Activated CD4-positive, alpha-beta T cell treated with anti-CD3 and anti-CD28 coated beads for 36 hours (primary cell): ENCODE measurements at places on chromosomes 7 and 10. TPM values are rescaled to one million over a fixed set of nuclear protein-coding genes. Genes with fewer than 3 reads are reported as not detected.
A peak's percentile ranks its signal among the peaks of the same experiment; 100 is the strongest.

Gene RELN
- total RNA-seq, result not detected

Gene GBX1
- total RNA-seq, result not detected

Gene HABP2
- total RNA-seq, result not detected

Gene MYPN
- total RNA-seq, result not detected

Gene SPAM1
- not detected for total RNA-seq

Gene UNCX
- total RNA-seq, result not detected

Gene FEZF1
- total RNA-seq, result not detected

Gene LMOD2
- not detected for total RNA-seq

Gene AGR2
- not detected for total RNA-seq

Gene TMEM236
- 0.02 TPM for total RNA-seq

Gene WASL
- total RNA-seq, result 5.5 TPM

DNA sequence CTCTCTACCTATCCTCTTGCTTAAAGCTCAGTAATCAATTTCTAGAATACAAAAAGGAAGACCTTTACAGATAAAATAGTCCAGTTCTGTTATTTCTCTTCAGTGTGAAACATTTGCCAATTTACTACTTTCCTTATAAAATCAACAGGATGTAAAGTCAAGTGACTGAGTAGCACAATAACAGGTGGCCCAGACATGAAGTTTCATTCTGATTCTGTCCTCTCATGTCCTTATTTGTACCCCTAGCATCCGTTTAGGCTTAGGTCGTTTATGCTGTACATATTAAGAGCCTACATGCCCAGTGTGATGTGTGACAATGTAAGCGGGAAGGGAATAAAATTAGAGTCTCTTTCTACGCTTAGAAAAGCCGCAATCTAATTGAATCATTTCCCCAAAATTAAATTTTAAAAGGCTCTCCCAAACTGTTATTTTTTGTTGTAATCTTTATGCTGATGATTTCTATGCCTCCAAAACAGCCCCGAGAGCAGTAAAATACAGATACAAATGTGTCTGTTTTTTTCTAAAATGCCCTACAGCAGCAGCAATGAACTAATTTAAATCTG lies 29.1 kb downstream of the EPC1 start:
- peak; percentile 24 for DNase-seq

DNA sequence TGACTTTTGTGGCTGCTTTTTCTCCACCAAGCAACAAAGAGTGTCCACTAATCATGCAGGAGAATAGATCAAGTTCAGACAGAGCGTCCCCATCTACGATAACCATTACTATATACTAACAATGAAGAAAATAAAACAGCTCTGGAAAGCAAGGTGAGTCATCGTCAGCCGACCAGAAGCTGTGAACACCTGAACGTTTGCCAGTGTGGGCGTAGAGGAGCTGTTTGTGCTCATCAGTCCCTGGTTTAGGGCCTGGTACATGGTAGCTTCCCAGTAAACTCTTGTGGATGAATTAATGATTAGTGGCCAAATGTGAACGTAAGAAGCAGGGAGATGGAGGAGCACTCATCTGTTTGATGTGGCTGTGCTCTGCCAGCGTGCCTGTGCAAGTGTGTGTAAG lies 180.7 kb downstream of the EVX1 start:
- DNase-seq, result peak; percentile 9

DNA sequence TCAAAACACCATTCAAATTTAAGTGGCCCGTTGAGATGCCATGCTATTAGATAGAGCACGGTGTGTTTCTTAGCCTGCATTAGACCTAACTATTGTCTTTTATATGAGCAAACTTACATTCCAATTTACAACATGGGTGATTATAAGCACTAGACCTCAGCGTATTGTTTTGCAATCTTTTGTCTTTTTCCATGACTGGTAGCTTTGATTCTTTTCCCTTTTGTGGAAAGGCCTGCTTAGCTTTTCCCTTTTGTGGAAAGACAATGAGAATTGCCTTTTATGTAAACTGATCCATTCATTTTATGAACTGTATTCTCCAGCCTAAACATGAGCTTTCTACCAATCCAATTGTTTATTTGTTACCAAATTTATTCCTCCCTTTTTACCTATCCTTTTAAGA lies 823.1 kb downstream of the CCSER2 start:
- DNase-seq, result no peak

GRCh38 chr10:84317174-84317573 lies 11.2 kb upstream of the CCSER2 start:
- no peak for DNase-seq

DNA sequence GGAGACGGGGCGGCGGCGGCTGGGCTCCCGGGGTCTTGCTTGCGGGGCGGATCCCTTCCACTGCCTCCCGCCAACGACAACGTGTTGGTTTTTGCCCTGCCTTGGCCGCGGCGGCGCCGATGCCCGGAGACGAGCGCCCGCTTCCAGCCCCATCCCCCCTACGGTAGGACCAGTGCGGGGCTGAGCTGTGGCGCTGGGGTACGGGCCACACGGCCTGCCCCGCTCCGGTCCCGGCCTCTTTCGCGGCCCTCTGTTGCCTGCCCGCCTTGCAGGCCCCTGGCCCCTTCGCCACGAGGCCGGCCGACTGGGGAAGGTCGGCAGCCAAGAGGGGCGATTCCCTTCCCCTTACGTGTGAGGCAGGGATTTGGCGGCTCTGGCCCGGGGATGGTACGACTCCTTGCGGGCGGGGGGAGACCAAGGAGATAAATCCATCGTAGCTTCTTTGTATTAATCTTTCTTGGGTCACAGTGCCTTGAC lies 488 bp downstream of the EIF4H start:
- DNase-seq, result peak; percentile 67

GRCh38 chr10:99815621-99816020 lies 33.2 kb downstream of the ABCC2 start:
- no peak for DNase-seq

DNA sequence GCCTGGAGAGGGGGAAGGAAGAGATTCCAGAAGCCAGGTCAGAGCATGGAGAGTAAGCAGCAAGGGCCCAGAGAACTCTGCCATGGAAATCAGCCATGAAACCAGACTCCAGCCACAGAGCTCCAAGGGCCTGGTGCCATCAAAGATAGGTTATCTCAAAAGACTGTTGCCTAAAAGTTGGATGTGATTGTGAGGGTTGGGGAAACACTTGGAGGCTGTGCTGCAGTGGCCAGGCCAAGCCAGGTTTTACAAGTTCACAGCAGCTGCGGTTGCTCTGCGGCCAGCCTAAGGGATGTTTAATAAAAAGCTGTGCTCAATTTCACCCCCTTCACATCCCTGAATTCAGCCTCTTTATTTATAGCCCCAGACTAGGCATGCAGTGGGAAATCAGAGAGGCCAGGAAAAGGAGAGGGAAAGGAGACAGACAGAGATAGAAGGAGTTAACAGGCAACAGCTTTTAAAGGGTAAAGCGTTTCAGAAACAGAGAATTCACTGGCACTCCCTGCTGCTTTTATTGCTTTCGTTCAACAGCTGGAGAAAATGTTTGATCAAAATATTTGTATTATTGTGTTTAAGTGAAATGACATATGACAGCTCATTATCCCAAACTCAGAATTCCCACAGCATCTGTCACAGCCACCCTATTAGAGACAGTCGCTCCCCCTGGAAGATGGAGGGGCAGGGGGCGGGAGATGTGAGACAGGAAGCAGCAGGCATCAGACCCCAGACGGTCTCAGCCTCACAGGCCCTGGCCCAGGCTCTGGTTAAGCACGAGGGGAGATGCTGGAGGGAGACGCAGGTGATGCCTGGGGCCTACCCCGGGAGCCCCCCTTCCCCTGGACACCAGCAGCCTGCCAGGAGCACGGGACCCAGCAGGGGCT lies 140.1 kb downstream of the GLI3 start:
- DNase-seq, result no peak

- no peak for DNase-seq
These were observed 89.7 kb downstream of the NKX6-2 start for GRCh38 chr10:132696204-132696603.

- DNase-seq, result no peak
These were observed 89.9 kb downstream of the REEP3 start for GRCh38 chr10:63611078-63611477.

- DNase-seq, result no peak
These were observed 33.4 kb upstream of the COBL start for GRCh38 chr7:51349820-51350545.

DNA sequence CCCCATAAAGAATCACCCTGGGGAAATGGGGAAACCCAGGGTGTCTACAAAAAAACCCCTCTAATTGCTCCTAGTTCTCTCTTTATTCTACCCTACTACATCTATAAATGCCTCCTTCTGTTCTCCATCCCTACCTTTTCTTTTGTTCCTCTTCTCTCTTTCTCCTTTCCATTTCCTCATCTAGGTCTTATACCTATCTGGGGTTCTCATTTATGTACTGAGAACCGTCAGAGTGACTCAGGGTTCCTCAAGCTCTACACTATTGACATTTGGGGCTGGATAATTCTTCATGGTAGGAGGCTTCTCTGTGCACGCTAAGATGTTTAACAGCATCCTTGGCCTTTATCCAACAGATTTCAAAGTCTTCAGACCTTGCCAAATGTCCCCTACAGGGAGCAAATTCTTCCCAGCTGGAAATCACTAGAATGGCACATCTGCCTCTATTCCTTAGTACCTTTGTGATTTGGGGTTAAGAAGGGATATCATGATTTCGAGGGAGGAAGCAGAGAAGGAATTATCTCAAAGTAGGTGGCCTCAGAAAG lies 137.4 kb upstream of the PTN start:
- DNase-seq, result no peak

DNA sequence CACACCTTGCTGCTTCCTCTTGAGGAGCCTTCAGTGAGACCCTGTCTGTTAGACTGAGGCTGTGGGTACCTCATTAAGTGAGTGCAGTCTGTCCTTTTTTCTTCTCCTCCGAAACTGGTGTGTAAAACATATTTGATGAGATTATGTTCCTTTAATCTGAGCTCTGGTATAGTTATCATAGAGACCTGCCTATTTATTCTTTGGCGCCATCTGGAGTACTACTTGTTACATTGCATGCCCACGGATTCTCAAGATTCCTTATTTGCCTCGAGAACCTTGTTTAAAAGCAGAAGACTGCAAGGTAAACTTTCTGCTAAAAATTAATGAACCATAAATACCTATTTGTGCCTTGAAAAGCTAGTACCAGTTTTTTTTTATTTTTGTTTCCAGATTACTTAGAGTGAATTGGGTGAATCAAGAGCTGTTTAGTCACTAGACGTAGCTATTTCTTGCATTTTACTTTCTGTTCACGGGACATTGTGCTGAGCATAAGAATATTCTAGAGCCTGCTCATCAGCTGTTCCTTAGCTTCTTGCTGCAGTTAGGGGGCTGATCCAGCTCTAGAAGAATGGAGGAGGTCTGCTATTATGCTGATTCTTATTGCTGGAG lies 16.9 kb upstream of the STMP1 start:
- no peak for DNase-seq

GRCh38 chr10:69334302-69335062 lies 56.2 kb downstream of the HK1 start:
- DNase-seq, result no peak

- no peak for DNase-seq
These were observed 7.6 kb downstream of the TACR2 start for GRCh38 chr10:69409176-69409495.

GRCh38 chr7:129298268-129298893 lies 73.6 kb downstream of the AHCYL2 start:
- peak; percentile 75 for DNase-seq

DNA sequence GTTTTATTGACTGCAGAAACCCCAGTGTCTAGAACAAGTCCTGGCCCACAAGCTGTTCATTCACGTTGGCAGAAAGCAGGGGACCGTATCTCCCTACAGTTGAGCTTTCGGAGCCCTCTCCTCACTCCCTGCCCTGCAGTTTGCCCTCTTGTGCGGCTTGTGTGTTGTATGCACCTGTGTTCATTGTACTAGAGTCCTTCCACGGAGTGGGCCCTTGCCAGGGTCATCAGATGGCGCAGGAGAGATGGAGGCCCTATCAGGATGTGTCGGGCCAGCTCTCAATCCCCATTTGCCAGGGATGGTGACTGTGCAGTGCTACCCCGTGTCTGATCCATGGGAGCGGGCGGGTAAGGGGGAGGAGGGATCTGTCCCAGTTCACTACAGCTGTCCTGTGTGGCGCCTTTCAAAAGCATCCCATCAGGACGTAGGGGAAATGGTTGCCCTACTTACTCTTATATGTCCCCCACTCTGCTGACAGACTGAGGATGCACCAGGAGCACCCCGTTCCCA lies 77.4 kb upstream of the PRR15 start:
- no peak for DNase-seq

GRCh38 chr10:129775681-129776080 lies 188.4 kb downstream of the EBF3 start:
- no peak for DNase-seq

DNA sequence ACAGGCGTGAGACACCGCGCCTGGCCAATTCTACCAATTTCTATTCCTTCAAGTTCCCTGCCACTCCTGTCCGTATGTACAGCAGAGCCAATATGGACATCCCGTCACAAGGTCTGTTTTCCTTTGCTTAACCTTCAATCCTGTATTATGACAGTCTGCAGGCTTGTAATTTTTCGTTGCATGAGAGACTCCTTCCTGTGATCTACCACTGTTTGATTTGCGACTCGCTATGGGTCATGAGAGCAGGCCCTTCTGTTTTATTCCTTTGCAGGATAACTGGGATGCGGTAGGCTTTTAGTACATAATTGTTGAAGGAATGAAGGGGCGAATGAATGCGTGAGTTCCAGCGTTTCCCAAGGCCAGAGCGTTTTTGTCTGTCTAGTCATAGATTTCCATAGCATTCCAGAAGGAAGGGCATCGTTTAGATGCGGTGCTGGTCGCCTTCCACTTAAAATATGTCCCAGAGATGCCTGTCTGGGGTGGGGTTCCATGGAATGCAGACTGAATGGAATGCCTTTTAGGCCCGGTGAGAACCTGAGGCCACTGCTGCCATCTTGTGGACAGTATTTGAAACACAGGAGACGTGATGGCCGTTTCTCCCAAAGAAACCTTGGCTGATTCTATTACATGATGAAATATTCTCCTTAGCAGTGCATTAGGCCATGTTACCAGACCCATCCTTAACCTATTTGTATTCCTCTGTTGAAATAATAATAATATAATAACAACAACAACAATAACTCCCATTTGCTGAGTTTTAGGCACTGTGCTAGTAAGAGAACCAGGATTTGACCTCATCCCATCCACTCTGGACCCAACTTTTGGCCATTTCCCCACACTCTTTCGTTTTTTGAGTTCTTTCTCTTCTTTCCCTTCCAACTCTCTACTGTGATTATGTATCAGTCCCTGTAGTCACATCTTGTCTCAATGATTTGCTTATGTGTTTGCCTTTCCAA lies 193.2 kb downstream of the MYOF start:
- DNase-seq, result peak; percentile 71

DNA sequence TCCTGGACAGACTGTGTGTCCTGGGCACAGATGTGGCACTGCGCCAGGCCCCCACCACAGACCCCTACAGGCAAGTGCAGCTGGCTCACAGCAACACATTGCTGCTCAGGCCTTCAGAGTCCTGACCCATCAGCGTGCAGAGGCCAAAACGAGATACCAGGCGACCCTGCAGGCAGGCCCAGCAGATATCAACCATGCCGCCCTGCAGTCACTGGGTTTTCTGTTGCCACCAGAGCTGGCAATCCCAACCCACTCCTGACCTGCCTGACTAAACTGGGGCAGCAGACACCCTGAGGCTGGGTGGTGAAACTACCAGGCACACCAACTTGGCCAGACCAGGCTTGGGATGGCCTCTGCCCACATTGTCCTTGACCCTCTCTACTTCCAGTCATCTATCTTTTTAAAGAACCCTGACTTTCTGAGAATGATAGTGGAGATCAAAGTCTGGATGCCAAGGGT lies 20.3 kb downstream of the ZCCHC24 start:
- no peak for DNase-seq
